ENCODE measurements at places on chromosomes 3 and 15.

- no peak for DNase-seq
These were observed 31.6 kb downstream of the SHOX2 start for GRCh38 chr3:158074591-158074990.

- DNase-seq = no peak
These were observed 136.0 kb upstream of the CCDC54 start for GRCh38 chr3:107241217-107241616.

- DNase-seq = no peak
These were observed 1.5 kb downstream of the ABHD5 start for GRCh38 chr3:43692085-43692855.

GRCh38 chr3:3109407-3110298 lies 521 bp downstream of the IL5RA start:
- no peak for DNase-seq

Data from NCI-H226 (cell line).